SIG-M5 (cell line): ENCODE measurements at places on chromosomes 4 and X.

DNA sequence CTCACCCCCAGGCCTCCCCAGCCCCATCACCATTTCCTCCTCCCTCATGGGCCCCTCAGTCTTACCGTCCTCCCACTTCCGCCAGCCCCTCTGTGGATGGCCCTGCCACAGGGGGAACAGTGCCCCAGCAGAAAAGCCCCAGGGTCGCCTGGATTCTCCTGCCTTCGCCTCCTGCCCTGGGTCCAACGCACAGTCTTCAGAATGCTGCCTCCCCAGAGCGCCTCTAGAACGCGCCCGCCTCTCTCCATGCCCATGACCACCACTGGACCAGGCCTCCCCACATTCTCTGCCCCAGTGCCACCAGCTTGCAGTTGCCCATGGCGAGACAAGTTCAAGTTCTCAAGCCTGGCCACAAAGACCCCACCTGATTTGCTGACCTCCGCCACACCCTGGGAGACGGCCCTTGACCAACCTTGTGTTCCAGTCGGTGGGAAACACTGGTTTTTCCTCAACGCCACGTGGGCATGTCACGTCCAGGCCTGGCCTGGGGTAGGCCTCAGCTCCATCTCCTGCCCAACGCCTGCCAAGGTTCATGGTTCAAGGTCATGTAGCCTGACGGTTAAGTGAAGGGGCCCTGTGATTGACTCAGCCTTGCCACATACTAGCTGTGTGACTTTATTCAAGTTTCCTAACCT is 634 bp upstream of the PLXNB3 start:
- DNase-seq, result no peak

GRCh38 chrX:47745416-47745815 is 86.4 kb upstream of the UXT start:
- no peak for DNase-seq

GRCh38 chr4:47313384-47313783 is 150.1 kb downstream of the COMMD8 start:
- no peak for DNase-seq

GRCh38 chr4:9765091-9765490 is 16.3 kb upstream of the DRD5 start:
- no peak for DNase-seq

- DNase-seq, result no peak
Measured at GRCh38 chr4:120672558-120673147, 249.9 kb downstream of the PRDM5 start.

- no peak for DNase-seq
Measured at GRCh38 chr4:20256381-20256881, 4.7 kb downstream of the SLIT2 start.

GRCh38 chrX:40434947-40435346 is 145.8 kb upstream of the ATP6AP2 start:
- no peak for DNase-seq

GRCh38 chr4:109014593-109015412 is 251.9 kb upstream of the ETNPPL start:
- no peak for DNase-seq
